Stimulated activated CD8-positive, alpha-beta memory T cell treated with anti-CD3 and anti-CD28 coated beads, Interleukin-7, amount 100 ng/mL, for 1 hour (primary cell): ENCODE measurements at places on chromosomes 16 and 17.

GRCh38 chr16:66274335-66275110 is 92.0 kb upstream of the CDH5 start:
- DNase-seq, result no peak

- DNase-seq, result no peak
Measured at GRCh38 chr17:49691677-49692191, 13.8 kb upstream of the SPOP start.

DNA sequence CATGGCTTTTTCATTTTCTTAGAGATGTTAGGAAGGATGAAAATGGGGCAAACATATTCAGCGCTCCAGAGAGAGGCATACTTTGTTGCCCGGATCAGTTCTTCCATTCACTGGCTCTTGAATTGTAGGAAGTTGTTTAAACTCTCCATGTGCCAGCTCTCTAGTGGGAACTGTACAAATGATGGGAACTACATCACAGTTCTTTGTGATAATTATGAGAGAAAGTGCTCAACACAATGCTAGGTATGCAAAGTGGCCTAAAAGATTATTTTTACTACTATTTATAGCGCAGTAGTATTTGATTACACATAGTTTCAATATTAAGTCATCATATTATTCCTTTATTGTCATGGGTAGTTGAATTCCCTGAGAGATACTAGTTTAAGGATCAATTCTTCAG is 268.5 kb downstream of the RBFOX1 start:
- no peak for DNase-seq

DNA sequence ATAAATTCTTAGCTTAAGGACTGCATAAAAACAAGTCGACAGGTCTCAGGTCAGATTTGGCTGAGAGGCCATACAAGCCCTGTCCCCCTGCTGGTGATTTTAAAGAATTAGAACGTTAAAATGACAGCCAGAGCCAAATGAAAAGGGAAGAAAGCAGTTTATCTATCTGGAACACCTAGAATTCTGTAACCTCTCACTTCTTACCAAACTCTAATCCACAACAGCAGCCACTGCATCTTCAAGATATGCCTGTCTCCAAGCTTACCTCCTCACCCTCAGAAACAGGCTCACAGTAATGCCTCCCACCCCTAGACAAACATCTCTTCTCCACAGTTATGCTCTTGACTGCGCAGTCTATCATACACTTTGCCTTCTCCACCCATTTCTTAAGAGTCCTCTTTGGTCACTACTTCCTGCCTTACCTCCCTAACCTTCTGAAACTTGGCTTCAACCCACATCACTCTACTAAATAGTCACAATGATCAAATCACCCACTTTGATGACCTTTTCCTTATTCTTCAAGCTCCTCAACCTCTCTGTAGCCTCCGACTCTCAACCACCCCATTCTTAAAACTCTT is 14.2 kb downstream of the ANKFY1 start:
- DNase-seq, result no peak

- DNase-seq, result no peak
Measured at GRCh38 chr16:51985126-51985525, 561.8 kb downstream of the TOX3 start.

DNA sequence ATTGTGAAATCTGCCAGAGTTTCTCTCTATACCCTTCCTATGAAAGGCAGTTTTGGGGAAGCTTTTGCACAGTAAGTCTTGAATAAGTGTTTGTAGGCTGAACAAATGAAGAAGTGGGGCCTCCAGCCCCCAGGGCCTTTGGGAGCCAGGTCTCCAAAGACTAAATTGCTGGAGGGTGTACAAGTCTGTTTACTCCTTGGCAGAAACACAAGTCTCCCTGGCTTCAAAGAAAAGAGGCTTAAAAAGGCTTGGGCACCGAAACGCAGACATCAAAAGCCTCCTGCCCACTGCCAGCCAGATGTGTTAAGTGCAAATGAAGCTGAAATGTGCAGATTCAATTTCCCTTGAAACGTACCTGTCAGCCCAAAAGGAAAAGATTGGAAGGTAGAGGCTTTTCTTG is 146.3 kb downstream of the TMEM132E start:
- DNase-seq, result no peak

- DNase-seq, result peak; percentile 26
Measured at GRCh38 chr17:49968405-49969133, 421 bp upstream of the DLX4 start.

- no peak for DNase-seq
Measured at GRCh38 chr17:61205931-61206330, 193.7 kb upstream of the TBX2 start.

DNA sequence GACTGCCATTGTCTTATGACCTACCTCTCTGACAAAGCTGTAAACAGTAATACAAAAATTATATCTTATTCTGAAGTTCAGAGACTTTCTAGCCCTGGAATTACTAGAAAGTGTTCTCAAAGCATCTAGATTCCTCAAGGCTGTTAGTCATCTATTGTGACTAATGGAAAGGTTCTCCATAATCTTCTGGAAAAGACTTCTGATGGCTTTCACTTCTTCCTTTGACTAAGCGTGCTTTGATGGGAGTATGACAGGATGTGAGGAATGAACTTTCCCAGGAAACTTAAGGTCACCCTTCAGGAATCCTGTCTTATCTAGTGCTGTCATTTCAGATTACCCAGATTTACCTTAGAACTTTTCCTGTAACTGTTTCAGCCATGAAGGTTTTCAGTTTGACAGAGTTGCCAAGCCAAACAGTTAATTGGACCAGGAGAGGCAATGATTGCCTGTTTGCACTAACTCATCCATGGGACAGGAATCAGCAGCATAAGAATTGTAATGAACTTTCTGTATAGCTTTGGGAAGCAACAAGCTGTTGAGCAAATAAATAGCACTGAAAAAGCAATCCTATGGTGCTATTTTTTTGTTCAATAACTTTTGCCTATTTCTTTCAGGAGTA is 43.5 kb downstream of the AP2B1 start:
- no peak for DNase-seq

GRCh38 chr17:42016411-42016831 is 818 bp downstream of the DNAJC7 start:
- DNase-seq, result no peak

DNA sequence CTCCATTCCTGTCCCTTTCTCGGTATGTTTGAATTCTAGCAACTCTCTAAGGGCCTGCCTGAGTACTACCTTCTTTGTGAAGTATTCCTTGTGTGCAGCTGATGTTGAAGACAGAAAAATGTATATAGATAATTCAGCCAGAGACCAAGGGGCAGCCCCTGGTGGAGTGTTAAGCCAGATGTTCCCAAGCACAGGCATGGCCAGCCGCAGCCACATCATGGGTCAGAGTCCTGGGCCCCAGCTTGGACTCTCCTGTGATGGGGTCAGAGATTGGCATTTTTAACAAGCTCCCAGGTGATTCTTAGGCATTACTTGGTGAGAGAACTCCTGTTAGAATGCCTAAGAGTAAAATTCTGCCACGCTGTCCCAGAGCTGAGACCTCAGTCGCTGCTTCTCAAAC is 100.8 kb downstream of the IRF8 start:
- no peak for DNase-seq

DNA sequence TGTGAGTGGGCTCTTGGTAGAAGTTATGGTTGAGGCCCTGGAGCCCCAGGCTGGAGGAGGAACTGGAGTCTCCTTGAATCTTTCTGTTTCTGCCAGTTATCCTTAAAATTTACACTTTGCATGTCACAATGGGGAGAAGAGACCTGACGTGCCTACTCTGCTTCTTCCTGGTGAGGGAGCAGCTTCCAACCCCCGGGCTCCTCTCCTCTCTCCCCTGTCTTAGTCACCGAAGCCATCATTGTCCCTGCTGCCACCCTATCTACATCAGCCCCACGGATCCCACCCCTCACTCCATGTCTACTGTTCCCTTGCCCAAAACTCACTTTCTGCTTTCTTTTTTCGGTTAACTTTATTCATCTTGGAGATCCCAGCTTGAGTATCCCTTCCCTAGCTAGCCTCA is 17.6 kb downstream of the DNAJA3 start:
- no peak for DNase-seq

GRCh38 chr17:37697381-37697780 is 47.5 kb downstream of the HNF1B start:
- DNase-seq, result no peak

- no peak for DNase-seq
Measured at GRCh38 chr16:22705799-22706198, 108.2 kb upstream of the HS3ST2 start.

GRCh38 chr17:71948703-71949422 is 172.0 kb upstream of the SOX9 start:
- no peak for DNase-seq

- no peak for DNase-seq
Measured at GRCh38 chr17:46791531-46791930, 27.0 kb downstream of the WNT3 start.

DNA sequence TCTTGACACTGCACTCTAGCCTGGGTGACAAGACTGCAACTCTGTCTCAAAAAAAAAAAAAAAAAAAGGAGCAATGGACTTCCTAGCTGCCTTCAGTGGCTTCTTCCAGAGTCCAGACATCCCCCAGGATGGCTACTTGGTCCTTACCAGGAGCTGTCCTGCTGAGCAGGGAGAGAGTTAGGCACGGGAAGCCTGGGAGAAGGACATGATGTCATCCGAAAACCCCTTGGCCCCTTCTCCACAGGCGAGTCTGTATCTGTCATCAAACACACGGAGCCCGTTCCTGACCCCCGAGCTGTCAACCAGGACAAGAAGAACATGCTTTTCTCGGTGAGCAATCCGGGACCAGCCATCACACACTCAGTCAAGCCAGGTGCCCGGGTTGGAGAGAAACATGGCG is 8.7 kb downstream of the ATP2A1 start:
- DNase-seq, result no peak

DNA sequence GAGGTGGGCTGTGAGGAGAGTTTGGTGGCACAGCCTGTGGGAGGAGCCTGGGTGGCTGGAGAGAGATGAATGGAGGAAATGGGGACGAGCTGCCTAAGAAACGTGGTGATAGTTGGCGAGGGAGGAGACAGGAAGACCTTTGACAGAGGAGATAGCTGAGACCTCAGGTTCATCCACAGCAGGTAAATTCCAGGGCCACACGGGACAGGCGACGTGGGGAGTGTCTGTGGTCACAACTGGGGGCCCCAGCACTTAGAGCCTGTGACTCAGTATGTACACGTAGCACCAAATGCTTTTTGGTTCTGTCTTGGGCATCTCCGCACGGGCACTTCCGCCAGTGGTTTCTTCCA is 7.7 kb downstream of the MINK1 start:
- DNase-seq, result no peak

DNA sequence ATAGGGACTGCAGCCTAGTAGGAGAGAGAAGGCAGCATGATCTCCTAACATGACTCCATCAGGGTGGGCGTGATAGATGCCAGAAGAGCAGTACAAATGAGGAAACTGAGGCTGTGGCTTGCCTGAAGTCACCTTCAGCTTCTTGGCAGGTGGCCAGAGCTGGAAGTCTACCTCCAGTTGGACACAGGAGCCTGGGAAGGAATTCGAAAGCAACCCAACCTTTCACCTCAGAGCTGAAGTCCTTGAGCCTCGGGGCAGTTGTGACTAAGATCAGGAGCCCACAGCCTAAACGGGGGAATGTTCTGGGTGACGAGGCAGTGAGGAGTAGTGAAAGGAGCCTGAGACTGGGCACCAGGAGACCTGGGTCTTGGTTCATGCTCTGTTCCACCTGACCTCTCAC is 9.4 kb upstream of the SLC52A1 start:
- DNase-seq, result no peak

GRCh38 chr17:30236766-30237165 is 1.3 kb upstream of the SLC6A4 start:
- no peak for DNase-seq

DNA sequence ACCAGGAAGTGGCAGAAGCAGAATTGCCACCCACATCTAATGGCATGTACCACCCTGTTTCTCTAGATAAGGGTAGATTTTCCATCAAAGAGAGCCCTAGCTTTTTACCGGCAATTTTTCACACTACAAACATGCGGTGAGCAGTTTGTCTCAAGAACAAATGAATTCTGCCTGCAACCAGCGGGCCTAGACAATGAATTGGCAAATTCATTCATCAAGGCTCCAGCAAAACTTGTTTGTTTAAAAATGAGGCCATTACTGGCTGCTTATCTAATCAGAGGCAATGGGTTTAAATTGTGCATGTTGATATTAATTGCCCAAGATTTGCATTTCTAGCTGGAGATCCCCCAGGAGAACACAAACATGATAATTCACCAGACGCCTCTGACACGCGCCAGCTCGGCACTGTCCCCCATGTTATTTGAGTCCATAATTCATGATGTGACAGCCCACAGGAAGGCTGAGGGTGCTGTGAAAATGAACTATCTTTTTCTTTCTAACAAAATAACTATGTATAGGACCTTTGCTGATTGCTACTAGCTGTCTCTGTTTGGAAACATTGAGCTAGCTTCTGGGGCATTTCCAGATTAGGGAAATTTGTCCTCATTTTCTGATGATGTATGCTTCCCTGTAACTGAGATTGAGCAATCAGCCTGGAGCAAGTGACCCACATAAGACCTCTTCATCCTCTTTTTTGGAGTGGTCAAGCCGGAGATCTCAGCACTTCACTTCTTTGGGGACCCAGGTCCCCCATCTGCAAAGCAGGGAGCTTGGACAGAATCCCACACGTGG is 80.8 kb downstream of the CNGB1 start:
- no peak for DNase-seq

- no peak for DNase-seq
Measured at GRCh38 chr17:41096055-41096454, 1.9 kb downstream of the KRTAP4-8 start.

GRCh38 chr16:3882531-3882930 is 2.0 kb upstream of the CREBBP start:
- DNase-seq, result no peak
